Activated T-helper 1 cell treated with Interleukin-2 at 50 U/mL for 16 hours (primary cell): ENCODE measurements at places on chromosomes 6 and 20.

- DNase-seq: no peak
Measured at GRCh38 chr6:74284284-74284683, 588.3 kb downstream of the CD109 start.

GRCh38 chr6:32386040-32386439, 14.3 kb upstream of the TSBP1 start:
- no peak for DNase-seq

DNA sequence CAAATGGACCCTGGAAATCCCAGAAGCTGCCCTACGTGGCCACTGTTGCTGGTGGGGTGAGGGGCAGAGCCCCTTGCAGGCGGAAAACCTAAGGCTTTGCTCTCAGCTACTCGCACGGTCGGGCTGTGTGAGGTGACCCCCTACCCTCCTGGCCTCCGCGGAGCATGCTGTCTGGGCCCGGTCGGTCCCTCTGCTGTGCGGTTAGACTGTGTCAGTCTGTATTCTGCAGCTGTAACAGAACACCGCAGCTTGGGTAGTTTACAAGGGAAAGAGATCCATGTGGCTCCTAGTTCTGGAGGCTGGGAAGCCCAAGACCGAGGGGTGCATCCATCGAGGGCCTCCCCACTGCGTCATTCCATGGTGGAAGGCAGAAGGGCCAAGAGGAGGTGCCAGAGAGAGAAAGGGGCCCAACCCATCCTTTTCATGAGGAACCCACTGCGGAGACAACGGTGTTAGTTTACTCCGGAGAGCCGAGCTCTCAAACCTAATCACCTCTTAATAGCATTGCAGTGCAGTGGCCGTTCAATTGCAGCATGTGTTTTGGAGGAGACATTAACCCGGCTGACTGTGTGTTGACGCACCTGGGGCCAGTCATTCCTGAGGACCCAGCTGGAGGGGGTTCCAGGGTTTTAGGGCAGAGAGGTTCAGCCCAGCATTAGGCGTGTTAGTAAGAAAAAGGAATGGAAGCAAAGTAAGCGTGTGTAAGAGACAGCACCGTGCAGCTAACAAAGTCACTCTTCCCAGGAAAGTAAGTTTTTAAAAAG, 18.3 kb downstream of the COL9A3 start:
- DNase-seq: no peak

- no peak for DNase-seq
Measured at GRCh38 chr6:45477278-45477677, 99.5 kb upstream of the SUPT3H start.

- no peak for DNase-seq
Measured at GRCh38 chr6:166616261-166617238, 10.5 kb downstream of the RPS6KA2 start.

DNA sequence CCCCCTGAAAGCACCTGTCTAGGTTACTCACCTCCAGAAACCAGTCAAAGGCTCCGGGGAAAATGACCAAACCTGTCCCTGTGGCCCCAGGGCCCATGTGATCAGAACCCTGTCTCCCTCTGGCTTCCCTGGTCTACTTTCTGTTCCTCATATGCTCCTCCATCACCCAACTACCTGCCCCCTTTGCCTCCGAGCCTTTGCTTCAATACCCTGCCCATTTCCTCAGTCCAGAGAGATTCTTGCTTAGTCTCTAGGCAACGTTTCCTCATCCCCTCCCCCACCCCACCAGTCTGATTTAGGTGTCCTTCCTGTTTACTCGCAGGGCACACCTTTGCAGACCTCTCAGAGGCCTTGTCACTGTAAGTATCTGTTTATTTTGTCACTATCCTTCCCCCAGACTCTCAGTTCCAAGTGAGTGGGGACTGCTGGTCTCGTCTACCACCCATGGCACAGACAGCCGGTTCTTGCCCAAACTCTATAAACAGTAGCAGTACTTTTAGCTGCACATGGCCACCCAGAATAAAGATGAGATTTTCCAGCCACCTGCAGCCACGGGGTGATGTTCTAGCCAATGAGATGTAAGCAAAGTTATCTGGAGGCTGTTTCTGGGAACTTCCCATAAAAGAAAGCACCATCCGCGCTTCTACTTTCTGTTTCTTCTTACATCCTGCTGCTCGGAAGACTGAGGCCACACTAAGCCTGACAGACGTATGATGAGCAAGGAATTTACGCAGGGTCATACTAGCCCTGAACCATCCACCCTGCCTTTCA, 13.3 kb downstream of the ELOVL5 start:
- peak; percentile 57 for DNase-seq

GRCh38 chr20:37354210-37355195, 8.6 kb downstream of the SRC start:
- DNase-seq: no peak

DNA sequence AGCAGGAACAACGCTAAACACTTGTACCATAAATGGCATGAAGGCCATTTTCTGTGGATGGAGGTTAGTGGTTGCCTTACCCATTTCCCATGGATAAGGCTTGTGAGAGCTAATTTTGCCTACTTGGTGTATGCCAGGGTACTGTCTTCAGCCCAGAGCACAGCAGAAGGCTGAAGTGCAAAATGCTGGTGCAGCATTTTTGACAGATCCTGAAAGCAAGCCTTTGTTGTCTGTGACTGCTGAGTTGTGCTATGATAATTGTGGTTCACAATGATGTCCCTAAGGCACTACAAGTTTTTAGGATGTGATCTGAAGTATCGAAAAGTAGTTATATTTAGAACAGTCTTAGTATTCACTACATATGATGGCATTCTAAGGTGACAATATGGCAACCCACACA, 14.7 kb upstream of the HMGN3 start:
- no peak for DNase-seq

DNA sequence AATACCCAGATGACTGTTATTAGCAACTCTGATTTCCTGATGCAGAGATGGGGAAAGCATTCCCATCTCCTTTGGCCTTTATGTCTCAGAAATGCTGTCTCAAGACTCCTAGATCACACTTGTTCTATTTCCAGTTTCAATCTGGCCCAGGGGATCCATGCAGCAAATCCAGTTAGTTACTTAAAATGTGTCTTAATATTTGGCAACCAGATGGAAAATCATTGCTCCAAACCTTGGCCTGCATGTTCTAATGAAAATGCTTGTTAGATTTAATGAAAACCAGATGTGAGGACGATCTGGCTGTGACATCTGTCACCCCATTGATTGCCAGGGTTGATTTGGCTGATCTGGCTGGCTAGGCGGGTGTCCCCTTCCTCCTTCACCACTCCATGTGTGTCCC, 125.2 kb downstream of the TSHZ2 start:
- DNase-seq: no peak

DNA sequence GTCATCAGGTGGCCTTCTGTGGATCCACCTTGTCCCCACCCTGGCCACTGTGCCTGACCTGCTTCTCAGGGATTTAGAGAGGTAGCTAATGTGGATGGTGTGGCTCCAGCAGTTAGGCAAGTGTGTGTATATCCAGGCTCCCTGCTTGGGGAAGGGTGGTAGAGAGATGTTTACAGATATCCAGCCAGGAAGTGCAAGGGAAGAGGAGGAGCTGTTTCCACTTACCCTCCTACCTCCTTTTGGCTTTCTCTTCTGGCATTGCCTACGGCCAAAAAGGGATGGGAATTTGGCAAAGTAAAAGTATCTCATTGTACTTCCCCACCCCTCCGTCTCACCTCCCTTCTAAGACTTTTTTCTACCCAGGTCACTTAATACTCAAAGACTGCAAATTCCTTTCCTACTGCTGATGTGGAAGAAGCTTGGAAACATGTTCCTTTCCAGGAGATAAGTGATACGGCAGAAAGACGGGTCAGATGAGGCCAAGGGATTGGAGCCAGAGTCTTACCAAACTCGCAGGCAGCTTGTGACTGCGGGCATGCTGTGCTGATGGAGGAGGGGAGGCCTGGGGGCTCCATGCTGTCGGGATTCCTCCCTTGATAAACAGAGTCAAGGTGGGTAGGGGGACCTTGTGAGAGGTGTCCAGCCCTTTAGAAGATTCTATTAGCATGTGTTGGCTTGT, 253.4 kb downstream of the PRL start:
- DNase-seq: no peak

- DNase-seq: no peak
Measured at GRCh38 chr20:47456952-47457724, 44.5 kb upstream of the NCOA3 start.

- no peak for DNase-seq
Measured at GRCh38 chr6:13589801-13590200, 15.4 kb downstream of the SIRT5 start.

DNA sequence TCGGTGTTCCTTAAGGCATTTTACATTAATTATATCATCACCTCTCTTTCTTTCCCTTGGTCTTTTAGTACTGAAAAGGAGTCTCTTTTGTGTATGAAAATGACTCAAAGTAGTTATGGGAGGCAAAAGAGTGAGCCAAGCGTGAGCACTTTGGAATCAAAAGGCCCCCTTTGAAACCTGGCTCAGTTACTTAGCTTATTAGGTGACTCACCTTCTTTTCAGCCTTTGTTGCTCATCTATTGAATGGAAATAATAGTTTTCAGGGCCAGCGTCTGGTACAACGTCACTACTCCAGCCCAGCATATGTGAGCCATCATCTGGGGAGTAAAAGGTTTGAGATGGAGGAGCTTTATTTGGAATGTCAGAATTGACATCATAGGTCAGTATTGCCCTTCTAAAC, 147.4 kb upstream of the SCGN start:
- no peak for DNase-seq

GRCh38 chr20:15440049-15440820, 1102.8 kb upstream of the FLRT3 start:
- no peak for DNase-seq

DNA sequence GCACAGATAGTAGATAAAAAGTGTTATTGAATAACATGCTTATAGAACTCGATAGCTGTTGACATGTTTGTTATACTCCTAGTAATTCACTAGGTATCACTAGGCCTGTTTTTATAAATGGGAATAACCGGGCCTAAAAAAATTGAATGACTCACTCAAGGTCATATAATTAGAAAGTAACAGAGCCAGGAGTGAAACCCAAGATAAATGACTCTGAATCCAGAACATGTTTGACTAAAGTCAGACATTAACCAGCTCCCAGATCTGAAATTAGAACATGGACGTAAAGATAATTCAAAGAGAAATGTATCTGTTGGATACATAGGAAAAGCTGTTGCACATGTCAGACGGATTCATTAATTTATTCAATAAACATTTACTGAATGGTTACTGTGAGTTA, 26.9 kb downstream of the RGS17 start:
- DNase-seq: no peak

DNA sequence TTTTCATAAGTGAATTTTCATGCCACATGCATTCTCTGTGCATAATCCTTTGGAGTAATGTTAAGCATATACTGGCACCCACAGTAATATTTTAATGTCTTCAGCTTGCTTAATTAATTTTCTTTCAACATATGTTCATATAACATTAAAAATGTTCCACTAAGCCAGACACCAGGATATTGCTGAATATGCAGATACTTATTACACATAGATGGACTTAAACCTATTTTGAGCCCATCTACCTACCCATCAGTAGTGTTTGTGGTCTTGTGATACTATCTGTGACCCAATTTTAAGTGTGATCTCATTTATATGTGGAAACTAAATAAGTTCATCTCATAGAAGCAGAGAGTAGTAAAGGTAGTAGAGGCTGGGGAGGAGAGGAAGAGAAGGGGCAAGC, 379.5 kb upstream of the JAG1 start:
- DNase-seq: no peak

DNA sequence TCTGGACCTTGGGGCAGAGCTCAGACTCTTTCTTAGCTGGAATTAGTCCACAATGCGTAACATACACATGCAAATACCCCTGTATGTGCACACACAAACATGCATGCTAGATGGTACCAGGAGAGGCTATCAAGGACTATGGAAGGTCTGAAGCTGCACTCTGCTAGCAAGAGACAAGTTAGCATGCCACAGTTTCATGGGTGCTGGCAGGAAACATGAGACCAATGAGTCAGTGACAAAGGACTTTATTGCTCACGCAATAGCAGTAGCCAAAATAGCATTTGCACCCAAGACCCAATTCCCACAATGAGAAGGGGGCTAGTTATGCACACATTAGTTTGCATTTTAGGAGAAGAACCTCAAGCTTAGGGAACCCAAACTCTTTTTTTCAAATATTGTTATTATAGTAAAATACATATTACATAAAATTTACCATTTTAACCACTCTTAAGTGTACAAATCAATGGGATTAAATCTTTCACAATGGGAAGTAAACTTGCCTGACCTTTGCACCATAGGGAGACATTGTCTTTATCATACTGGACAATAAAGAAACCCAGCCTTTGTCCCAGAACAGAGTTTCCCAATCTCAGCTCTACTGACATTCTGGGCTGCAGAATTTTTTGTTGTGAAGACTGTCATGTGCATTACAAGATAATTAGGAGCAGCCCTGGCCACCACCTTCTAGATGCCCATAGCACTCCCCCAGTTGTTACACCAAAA, 69.1 kb downstream of the NRSN1 start:
- DNase-seq: no peak

GRCh38 chr6:127918506-127919427, 17.9 kb upstream of the THEMIS start:
- DNase-seq: no peak

GRCh38 chr6:135250234-135250633, 69.1 kb downstream of the MYB start:
- DNase-seq: no peak

- no peak for DNase-seq
Measured at GRCh38 chr6:45441851-45442453, 64.2 kb upstream of the SUPT3H start.

- no peak for DNase-seq
Measured at GRCh38 chr6:24838994-24839393, 40.3 kb upstream of the ARMH2 start.

GRCh38 chr20:53304146-53304545, 289.5 kb downstream of the ZNF217 start:
- no peak for DNase-seq

DNA sequence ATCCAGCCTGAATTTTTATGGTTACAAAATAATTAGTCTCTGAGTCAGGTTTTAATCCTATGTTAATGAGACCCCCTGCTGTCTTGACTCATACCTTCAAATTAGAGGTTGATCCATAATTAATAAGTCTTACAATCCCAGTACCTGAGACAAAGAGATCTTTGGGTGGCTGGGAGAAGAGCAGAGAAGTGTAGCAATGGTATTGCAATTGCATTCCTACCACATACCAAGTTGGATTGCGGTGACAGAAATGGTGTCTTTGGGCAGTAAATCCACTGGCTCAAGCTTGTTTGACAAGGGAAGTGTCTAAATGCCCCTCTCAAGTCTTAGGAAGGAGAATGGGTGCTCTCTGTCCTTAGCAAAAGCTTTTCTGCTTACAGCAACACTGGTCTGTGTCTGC, 150.4 kb downstream of the BTBD3 start:
- no peak for DNase-seq

DNA sequence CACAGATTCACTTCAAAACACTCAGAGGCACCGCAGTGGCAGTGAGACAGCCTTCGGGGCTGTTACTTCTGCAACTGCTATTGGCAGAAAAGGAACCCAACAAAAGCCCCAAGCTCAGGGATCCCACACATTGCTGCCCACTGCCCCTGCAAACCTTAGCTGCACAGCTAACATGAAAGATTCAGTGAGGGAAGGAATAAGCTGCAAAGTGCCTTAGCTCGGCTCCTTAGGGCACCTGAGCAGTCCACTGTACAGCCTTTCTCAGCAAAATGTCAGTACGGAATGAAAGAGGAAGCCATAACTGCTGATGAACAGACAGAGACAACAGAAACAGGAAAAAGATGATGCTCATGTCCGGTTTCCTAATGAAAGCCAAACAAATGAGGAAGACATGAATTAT, 179.7 kb upstream of the SHLD1 start:
- DNase-seq: no peak

GRCh38 chr6:131125431-131125830, 9.8 kb upstream of the AKAP7 start:
- no peak for DNase-seq
